ENCODE measurements at places on chromosomes 1 and 21. TPM values are rescaled to one million over a fixed set of nuclear protein-coding genes. Genes with fewer than 3 reads are reported as not detected.

The DMRTA2 gene
- total RNA-seq, result not detected

The ATAD3C gene
- 1.4 TPM for total RNA-seq

- no peak for DNase-seq
Observed at GRCh38 chr1:2980849-2981248, 40.4 kb upstream of the ACTRT2 start.

DNA sequence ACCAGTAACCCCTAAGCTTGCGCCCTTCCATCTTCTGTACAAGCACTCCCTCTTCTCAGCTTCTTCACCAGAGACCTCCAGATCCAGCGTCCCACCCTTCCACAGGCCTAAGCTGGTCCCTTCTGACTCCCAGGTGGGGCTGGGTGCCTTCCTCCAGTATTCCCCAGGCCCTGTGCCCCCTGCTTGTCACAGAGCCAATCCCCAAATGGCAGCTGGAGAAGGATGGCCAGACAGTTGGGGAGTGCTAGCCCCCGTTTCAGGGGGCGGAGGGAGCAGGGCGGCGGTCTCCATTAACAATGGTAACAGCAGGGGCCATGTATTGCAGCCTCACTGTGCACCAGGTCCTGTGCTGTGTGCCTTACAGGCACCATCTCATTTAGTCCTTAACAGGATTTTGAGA is 85.7 kb downstream of the KCNN3 start:
- DNase-seq, result no peak
